Activated CD4-positive, CD25-positive, alpha-beta regulatory T cell treated with anti-CD3 and anti-CD28 coated beads, Interleukin-2, amount 50 U/mL, for 16 hours (primary cell): ENCODE measurements at places on chromosomes 2 and 18.

DNA sequence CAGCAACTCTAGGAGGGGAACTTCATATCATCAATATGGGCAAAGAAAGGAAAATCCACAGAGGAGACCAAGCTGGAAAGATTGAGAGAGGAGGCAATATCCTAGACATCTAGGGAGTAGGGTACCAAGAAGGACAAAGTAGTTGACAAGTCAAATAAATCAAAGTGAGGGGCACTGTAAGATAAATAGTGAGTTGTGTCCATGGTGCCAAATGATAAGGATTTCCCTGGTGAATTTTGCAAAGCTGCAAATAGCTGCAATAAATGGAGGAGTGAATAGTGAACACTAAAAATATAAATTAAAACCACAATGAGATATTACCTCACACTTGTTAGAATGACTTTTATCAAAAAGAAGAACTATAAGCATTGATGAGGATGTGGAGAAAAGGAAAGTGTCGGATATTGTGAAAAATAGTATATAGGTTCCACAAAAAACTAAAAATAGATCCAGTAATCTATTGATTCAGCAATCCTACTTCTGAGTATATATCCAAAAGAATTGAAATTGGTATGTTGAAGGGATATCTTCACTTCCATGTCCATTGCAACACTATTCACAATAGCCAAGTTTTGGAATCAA lies 258.2 kb upstream of the FN1 start:
- DNase-seq = no peak

DNA sequence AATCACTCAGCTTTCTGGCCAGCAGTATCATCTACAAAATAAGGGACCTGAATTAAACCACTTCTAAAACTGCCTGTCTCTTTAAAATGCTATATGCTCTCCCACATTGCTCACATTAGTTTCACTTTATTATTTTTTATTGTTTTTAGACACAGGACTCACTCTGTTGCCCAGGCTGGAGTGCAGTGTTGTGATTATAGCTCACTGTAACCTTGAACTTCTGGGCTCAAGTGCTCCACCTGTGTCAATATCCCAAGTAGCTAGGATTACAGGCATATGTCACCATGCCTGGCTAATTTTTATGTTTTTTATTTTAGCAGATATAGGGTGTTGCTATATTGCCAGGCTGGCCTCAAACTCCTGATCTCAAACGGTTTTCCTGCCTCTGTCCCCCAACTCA lies 591.3 kb upstream of the ZNF804A start:
- no peak for DNase-seq

DNA sequence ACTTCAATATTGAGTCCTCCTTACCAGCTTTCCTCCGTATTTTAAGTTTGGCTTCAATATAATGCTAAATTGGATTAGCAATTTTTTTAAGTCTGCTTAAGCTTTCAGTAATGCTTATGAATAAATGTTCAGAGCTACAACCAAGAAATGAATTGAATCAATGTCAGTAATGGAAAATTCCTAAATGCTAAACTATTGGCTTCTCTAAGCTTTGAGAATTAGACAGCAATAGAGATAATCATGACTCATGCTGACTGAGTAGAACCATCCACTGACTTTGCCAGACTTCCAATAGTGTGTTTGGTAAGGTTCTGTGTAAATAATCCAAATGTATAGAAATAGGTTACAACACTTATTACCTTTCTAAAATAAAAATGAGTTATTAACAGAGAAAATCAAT lies 8.9 kb upstream of the PDE1A start:
- DNase-seq = no peak

DNA sequence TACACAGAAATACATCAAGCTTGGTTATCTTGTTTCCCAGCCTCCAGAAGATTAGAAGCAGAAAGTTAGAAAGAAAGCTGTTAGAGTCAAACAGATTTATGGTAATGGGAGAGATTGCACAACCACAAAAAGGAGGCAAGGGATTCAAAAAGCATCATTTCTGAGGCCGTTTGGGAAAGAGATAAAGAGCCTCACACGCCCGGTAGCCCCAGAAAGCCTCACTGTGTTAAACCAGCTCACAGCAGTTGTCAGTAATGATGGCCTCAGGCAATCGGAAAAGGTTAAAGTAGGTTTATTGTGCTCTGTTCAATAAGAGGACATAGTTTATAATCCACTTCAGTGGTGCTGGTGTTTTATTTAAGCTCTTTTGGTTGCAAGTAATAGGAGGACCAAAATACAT lies 111.3 kb downstream of the DCC start:
- DNase-seq = no peak

DNA sequence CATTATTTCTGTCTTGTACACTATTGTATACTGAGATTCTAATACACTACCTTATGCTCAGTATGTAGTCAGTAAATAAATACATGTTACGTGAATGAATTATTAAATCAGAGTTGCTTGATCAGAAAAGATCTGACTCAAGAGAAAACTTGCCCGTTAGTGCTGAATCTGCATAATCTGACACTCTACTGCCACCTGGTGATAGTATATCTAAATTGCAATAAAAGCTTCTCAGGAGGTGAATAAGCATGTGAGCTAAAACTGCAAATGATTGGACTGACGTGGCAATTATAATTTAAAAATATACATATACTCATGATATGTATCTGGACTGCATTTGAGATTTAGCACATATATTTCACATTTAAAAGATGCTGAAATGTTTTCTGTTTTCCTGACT lies 70.4 kb downstream of the KIAA1328 start:
- no peak for DNase-seq

GRCh38 chr2:206863196-206863595 lies 76.1 kb upstream of the CPO start:
- no peak for DNase-seq

DNA sequence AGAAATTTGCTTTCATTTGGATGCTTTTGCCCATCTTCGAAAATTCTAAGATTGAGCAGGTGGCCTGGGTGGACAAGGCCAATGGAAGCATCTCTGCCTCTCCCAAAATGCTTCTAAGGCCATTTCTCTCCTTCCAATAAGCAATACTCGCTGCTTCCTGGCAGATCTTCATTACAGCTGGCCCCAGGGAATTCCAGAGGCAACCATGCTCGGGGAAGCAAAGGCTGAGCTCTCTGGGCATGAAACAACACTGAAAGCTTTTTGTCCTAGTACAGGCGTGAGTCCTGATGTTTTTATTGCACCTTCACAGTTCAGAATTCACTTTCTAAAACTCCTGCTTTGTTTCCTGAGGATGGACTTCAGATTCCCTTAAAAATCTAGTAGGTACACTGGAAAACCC lies 11.8 kb upstream of the NEDD4L start:
- DNase-seq = no peak

DNA sequence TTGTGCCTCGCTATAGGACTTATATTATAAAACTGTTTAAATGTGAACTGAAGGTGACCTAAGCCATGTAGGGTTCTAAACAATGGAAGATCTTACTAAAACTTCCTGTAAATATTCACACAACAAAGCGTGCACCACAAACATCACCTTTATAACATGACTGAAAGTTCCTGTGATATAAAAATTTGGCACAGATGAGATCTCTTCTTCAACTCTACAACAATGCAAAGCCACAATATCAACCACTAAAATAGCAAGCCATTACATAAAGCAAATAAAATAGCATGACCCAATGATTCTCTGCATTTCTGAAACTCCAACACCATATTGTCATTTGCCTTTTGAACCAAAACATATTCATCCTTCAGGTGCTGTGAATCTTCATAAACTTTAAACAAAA lies 3.5 kb downstream of the YES1 start:
- DNase-seq = no peak

DNA sequence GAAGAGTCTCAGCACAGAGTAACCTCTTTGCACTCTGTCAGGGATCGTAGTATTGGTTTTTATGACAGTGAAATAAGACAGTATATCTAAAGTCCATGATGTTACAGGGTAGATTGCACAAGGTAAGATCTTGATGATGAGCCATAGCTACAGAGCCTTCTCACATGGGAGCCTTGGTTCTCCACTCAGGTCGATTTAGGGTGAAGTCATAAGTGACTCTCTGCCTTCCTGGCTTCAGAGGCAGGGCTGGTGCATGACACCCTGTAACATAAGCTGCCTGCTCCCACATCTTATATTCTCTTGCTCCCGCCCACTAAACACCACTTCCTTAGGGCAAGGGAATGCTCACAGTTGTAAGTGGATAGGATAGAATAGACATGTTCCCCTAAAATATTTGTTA lies 13.3 kb downstream of the DAPL1 start:
- no peak for DNase-seq
